ENCODE measurements at places on chromosomes 7 and 10.

DNA sequence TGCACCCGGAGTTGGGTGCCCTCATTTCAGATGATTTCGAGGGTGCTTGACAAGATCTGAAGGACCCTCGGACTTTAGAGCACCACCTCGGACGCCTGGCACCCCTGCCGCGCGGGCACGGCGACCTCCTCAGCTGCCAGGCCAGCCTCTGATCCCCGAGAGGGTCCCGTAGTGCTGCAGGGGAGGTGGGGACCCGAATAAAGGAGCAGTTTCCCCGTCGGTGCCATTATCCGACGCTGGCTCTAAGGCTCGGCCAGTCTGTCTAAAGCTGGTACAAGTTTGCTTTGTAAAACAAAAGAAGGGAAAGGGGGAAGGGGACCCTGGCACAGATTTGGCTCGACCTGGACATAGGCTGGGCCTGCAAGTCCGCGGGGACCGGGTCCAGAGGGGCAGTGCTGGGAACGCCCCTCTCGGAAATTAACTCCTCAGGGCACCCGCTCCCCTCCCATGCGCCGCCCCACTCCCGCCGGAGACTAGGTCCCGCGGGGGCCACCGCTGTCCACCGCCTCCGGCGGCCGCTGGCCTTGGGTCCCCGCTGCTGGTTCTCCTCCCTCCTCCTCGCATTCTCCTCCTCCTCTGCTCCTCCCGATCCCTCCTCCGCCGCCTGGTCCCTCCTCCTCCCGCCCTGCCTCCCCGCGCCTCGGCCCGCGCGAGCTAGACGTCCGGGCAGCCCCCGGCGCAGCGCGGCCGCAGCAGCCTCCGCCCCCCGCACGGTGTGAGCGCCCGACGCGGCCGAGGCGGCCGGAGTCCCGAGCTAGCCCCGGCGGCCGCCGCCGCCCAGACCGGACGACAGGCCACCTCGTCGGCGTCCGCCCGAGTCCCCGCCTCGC is at the start of gene EGFR:
EGFR (plus strand) TSS at position 657 of the 830 bp plus-strand sequence. CDS start 261 bp downstream, outside the sequence.
- peak; percentile 61 for DNase-seq

GRCh38 chr7:9782275-9782674 is 1191.4 kb upstream of the PHF14 start:
- DNase-seq, result no peak

GRCh38 chr7:27516421-27516820 is 146.3 kb downstream of the HIBADH start:
- no peak for DNase-seq

DNA sequence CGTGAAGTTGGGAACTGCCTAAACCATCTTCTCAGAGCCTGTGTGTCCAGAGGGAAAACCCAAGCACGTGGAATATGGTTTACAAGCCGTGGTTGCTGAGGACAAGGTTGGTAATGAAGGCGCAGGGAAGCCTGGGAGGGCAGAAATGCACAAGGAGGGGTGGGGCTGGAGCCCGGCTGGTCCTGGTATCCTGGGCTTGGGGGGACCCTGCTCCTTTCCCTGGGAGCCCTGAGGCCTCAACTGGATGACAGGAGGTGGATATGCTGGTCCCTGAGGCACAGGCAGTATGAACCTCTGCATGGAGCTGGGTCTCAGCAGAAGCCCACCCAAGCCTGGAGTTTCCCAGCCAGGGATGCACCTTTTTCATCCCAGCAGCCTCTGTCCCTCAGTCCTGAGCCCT is 80.3 kb upstream of the RET start:
- DNase-seq, result no peak

DNA sequence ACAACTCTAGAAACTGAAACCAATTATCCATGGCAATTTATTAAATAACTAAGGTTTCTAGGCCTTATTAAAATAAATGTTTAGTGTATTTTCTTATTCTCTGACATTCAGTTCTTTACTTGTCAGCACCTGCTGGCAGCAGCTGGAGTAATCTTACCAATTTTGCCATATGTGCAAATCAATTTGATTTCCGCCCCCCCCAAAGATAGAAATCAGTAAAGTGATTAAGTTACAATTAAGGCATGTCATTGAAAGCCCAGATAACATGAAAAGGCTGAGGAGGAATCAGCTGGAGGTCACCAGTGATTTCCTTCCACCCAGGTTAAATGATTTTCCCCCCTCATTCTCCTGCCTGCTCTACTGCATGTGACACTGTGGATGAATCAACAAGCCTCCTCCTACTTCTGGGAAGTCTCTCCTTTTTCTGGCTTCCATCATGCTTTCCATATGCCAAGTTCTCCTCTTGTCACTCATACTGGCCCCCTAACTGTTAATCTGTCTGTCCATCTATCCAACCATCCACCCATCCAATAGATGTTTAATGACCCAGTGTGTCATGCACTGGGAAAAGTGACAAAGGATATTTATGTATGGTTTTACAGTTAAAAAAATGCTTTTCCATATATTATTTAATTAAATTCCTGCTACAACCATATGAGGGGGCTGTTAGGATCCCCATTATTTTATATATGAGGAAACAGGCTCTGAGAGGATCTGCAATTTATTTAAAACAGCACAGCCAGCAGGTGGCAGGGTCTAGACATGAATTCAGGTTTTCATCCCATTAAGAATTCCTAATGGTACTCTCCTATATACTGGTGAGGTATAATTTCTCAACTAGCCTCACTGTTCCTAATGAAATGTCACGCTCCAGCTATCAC is 116.5 kb downstream of the ATXN7L1 start:
- no peak for DNase-seq

GRCh38 chr7:140597428-140597949 is 43.1 kb downstream of the DENND2A start:
- no peak for DNase-seq

GRCh38 chr10:112365014-112365432 is 8.9 kb upstream of the ACSL5 start:
- DNase-seq, result no peak

DNA sequence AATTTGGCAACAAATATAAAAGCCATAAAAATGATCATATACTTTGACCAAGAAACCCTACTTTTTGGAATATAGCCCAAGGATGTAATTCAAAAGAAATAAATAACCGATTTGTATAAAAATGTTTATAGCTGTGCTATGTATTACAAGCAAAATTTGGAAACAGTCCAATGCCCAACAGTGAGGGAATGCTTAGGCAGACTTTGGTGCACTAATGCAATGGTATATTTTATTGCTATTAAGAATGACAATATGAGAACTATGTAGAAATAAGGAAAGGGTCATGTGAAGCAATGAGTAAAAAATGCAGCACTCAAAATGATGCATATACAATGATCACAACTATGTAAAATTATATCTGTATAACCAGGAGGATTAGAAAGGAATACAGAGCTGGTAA is 273.8 kb upstream of the HPS1 start:
- no peak for DNase-seq

- DNase-seq, result no peak
Observed at GRCh38 chr7:120402801-120403200, 129.8 kb downstream of the KCND2 start.

DNA sequence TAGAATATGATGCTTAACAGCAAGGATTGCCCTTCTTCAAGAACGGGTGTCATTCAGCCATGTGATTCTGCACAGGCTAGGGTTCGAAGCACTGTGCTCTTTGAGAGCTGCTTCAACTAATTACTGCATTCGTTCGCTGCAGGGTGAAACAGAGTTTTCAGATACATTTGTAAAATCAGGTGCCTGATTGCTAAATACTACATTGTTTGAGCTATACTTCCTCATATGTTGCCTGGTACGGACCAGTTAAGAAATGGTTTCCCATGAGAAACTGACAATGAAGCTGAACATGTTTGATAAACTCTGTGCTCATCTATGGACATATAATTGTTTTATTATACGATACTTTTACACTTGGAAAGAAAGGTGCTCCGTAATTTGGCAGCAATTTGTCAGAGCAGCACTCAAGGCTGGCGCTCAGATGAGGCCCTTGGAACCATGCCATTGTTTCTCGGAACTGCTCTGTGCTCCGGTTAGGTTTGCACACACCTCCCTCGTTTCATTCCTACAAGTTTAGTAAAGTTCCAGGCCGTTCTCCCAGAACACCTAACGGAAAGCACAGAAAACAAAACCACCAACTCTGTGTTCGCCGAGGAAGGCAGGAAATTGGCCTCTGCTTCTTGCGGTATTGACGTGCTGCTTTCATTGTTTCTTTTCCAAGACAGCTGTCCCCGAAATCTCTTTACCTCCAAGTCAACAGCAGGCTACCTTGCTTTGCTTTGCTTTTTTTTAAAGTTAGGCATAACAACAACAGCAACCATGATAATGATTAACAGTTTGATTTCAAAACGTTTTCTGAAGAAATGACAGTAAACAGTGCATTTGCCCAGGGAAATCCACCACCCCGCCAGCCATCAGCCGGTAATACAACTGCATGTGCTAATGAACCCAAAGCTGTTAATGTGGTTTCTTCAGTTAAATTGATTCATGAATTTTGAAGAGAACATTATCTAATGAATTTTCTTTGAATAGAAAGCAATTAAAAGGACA is 206.9 kb downstream of the EBF3 start:
- DNase-seq, result no peak

DNA sequence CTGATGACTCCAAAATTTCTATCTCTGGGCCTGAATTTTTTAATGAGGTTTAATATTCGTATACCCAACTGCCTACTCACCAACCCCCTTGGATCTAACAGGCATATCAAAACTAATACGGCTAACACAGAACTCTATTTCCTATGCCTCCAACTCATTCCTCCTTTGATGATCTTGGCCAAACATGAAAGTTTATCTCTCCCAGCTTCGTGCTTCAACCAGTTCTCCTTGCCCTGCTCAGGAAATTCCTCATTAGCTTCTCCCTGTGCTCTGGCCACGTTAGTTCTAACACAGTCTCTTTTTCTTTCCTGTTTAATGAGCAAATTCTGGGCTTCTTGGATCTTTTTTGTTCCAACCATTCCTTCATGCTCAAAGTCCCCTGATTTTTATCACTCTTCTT is 138.9 kb upstream of the PTN start:
- DNase-seq, result no peak

DNA sequence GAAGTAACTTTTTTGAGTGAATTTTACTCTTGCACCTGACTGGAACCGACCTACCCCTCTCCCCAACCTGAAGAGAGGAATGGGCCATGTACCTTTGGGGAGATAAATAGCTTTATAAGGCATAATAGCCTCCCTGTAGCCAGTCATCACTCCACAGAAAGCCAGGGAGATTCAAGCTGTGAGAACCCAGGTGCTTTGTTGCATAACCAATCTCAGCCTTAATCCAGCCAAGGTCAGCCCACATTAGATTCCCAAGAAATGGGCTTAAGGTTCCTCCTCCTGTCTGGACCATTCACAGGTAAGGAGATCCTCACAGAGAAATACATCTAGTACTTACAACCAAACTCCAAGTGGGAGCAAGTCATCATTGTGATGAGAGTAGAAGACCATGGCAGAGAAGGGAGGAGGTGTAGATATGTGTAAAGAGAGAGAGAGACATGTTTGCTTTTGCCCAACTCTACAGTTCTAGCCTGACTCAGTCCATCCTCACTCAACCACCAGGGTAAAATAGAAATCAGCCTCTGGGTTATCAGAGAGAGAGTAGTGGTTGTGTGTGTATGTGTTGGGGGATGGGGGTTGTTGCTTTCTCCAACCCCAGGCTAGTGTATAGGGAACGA is 23.6 kb downstream of the SKIDA1 start:
- DNase-seq, result no peak

DNA sequence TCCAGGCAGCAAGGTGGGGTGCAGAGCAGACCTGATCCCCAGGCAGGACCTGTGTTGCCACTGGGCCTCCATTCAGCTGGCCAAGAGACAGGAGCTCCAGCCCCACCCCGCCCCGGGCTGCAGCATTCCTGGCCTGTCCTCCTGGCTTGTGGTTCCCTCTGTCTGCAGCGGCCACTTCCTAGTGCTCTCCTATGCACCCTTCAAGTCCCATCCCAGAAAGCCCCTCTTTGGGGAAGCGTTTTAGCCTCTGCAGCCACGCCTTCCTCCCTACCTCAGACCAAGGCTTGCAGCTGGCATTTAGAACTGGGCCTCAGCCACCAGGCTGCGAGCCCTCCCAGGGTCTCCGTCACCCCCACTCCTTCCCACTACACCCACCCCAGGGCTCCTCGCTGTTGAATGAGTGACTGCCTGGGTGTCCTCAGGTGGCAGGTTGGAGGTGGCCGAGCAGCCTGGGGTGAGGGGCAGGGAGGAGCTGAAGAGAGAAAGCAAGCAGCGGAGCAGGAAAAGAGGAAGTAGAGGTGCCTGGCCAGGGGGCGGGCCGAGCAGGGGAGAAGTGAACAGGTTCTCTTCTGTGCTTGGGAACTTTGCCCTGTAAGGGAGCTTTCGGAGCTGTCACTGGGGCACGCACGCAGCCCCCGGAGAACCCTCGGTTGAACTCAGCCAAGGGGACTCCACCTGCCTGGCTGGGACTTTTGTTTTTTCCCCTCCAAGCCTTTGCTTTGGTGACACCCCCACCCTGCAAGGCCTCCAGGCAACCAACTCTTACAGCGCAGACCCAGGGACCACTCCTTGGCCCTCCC is 109.1 kb upstream of the TNRC18 start:
- DNase-seq, result no peak

DNA sequence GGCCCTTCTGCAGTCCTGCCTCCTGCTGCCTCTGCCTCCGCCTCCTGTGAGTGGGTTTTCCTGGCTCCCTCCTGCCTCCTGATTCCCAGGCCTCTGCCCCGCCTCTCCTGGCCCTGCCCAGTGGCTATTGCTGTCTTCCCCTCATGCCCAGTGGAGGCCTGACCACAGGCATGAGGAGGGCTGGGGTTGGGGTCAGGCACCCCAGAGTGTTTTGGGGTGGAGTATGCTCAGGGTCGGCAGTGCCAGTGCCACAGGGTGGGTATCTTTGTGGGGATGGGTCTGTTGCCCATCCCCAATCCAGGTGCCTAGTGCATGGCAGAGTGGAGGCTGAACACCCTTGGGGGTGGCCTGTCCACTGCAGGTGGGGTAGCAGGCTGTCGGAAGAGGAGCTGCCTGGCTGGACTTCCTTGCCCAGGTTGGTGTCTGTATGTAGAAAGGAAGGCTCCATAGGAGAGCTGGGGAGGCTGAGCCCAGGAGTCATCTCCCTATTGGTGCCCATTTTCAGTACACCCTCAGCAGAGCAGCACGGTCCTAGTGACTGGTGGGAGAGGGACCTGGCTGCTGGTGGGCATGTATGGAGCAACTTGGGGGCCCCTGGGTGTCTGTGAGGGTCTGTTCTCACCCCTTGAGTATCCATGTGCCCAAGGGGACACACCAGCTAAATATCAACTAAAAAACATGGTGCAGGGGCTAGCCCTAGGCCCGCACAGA is 62.2 kb downstream of the ARHGAP22 start:
- no peak for DNase-seq

DNA sequence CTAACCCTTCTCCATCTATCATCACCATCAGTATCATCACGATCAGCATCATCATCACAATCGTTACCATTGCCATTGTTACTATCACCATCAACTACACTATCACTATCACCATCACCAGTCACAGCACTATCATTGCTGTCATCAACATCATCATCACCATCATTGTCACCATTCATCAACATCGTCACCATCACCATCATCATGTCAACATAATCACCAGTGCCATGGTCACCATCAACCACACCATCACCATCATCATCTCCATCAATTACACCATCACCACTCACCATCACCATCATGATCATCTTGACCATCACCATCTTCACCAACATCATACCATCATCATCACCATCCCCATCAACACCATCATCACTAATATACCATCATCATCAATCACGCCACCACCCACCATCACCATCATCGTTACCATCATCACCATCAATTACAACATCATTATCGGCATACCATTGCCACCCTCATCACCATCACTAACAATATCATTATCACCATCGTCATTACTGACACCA is 66.5 kb downstream of the TNS3 start:
- DNase-seq, result no peak

Data from neuronal stem cell (in vitro differentiated cells).